GM13977 (cell line): ENCODE measurements at places on chromosomes 5 and 9.
A peak's percentile ranks its signal among the peaks of the same experiment; 100 is the strongest.

DNA sequence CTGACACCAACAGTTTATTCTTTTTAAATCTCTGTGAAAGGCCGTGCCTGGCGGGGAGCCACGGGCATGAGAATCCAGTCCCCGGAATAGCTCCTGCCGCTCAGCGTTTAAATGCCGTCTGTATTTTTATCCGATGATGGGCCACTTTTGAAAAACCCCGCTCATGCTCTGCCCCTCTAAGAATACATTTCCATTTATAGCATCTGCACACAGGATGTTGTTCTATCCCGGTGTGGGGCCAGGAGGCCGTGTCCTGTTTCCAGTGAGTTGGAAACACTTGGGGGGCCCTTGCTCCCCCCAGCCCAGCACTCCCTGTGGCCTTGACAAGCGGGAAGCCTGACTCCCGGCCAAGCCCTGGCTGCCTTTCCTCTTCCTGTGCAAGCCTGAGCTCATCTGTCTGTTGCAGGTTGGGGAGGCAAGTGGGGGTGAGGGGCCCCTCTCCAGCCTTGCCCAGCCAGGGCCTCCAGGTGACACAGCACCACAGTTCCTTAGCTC lies 39.0 kb downstream of the ERGIC1 start:
- no peak for DNase-seq

- no peak for DNase-seq
Measured at GRCh38 chr5:129652349-129653056, 95.4 kb upstream of the MINAR2 start.

GRCh38 chr9:38371495-38371894 lies 21.0 kb upstream of the ALDH1B1 start:
- DNase-seq, result peak; percentile 75

DNA sequence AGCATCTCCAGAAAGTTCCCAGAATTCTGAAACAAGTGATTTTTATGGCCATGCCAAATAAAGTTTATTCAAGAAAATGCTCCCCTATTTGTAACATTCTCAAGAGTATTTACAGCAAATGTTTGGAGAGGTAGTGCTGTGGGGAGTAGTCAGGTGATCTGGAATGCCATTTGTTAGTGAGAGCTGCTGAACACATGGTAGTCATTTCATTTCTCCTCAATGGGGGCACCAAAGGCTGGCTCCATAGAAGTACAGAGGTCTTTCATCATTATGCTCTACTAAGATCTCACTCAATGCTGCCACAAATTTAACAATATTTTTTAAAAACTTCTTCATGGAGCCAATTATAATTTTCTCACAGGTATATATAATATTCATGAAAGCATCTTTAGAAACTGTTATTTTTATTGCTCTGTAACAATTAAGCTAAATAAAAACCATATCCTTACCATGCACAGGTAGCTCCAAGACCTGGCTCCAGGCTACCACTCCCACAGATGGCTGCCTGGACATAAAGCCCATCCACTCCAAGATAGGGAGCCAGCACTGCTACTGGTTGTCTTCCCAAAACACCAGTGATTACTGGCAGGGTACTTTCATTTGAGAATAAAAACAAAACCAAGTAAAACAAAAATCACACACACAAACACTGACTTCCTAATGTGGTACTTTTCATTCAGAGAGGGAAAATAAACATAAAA lies 200.8 kb downstream of the PLK2 start:
- DNase-seq, result no peak

DNA sequence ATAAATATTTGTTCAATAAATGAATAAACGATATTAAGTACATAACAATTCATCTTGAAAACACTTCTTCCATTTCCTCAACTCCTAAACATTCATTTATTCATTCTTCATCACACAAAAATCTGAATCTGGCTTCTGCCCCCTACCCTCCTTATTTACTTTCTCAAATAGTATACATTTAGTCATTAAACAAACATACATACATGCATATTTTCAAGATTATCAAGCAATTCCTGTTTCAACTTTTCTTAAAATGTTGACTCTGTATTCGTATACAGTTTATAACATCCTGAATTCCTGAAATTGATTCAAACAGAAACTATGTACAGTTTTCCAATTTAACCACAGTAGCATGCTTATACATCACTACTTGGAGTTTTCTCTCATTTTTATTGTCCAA lies 129.0 kb downstream of the MUSK start:
- DNase-seq, result no peak

GRCh38 chr9:129726322-129727160 lies 26.3 kb downstream of the PTGES start:
- peak; percentile 86 for DNase-seq

DNA sequence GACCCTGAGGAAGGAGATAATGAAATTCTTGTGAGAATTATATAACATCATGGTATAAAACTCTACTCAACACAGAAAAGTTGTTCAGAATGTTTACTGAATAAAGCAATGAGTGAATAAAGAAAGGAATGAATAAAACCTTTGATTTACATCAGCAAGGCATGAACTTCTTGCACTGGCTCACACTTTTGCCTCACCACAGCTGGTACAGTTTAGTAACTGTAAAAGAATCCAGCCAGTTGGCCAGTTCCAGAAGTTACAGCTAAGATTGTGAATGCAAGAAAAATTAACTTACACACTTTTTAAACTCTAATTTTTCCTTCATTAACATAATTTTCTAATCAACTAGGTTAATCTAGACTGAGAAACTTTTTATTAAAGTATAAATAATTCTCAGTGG lies 490.9 kb downstream of the NFIB start:
- no peak for DNase-seq

- peak; percentile 30 for DNase-seq
Measured at GRCh38 chr9:26656003-26656870, 236.4 kb downstream of the CAAP1 start.

DNA sequence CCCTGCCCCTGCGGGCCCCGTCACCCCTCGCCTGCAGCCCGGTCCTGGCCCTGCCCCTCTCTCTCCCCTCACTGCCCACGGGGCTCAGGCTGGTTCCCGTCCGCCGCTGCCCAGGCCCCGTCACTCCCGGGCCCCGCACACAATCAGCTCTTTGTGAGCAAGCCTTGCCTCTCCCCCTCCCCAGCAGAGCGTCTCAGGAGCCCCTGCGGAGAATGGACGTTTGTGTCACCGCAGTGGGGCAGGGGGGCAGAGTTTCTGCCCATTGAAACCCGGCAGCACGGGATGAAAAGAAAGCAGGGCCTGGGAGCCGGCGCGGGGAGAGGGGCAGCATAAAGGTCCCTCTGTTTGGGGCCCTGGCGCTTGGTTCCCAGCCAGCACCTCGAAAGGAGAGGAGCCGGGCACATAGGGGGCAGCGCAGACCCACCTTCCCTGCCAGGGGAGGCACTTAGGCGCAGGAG lies 13.5 kb upstream of the NUP214 start:
- peak; percentile 10 for DNase-seq

- DNase-seq, result no peak
Measured at GRCh38 chr5:79851391-79851863, 139.6 kb downstream of the MTX3 start.

DNA sequence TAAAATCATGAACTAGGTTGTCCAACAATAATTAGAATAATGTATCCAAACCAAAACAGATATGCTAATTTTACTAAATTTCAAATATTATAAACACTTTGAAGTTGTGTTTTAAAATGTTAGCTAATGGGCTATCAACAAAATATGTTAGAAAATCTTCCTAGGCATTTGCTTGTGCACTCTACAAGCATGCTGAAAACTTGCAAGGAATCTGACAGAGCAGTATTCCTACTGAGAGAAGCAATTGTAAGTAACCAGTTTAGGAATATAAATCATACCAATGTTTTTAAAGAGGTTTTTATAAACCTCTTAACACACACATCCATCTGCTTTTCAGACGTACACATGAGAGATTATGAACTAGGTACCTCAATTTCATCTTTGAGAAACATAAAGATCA lies 228.4 kb upstream of the TBCA start:
- DNase-seq, result no peak

DNA sequence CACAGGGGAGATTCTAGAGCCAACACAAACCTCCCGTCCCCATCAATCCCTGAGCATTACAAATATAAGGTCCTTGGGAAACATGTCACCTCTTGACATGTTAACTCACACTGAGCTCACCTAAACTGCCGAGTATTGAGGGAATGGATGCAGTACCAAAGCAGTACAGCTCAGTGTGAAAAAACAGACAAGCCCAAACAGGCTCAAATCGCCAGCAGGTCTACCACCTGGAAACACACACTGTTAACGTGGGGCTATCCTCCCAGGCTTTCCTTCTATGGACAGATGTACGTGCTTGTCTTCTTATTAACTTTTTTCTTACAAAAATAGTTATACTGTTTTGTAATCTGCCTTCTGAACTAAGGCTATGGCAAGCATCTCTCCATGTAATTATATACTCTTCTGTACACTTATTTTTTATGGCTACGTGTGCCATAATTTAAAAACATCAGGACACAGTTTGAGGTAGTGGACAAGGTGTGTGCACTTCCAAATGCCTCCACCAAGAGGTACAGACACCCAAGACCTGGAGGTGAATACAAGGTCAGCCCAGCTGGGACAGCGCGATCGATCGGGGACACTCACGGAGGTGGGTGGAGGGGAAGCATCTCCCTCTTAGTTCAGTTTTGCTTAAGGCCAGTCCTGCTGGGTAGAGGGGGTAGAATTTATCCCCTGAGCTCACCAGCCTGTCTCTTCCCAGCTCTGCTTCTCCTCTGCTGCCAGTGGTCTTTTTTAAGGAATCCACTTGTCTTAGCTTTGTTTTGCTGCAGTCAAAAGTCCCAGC lies 76.5 kb downstream of the DAP start:
- peak; percentile 55 for DNase-seq

GRCh38 chr9:97502222-97502983 lies 937 bp downstream of the TMOD1 start:
- DNase-seq, result peak; percentile 63

DNA sequence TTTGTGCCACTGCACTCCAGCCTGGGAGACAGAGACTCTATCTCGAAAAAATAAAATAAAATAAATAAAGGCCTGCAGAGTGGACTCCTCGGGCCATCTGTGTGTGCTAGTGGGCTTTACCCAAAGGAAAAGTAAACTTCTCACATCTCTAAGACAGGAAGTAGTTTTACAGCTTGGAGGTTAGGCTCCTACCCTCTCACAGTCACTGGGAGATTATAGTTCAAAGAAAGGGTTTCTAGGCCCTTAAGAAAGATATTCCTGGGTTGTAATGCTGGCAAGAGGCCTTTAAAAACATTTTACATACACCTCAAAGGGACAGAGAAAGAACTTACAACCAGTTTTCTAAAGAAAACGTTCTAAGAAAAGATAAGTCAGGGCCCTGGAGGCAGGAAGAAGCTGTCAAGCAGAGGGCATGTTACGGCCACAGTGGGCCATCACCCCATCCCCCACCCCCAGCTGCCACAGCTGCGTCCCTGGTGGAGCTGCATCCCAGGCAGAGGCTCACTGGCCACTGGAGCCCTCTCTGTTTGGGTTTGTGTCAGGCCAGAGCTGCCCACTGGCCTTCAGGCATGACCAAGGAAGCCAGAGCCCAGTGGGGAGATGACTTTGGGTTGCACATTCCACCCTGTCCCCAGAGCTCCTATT lies 78.1 kb upstream of the CDK20 start:
- no peak for DNase-seq

GRCh38 chr5:17180864-17181723 lies 36.3 kb upstream of the BASP1 start:
- no peak for DNase-seq

- DNase-seq, result no peak
Measured at GRCh38 chr5:179227229-179227579, 118.1 kb downstream of the ADAMTS2 start.

DNA sequence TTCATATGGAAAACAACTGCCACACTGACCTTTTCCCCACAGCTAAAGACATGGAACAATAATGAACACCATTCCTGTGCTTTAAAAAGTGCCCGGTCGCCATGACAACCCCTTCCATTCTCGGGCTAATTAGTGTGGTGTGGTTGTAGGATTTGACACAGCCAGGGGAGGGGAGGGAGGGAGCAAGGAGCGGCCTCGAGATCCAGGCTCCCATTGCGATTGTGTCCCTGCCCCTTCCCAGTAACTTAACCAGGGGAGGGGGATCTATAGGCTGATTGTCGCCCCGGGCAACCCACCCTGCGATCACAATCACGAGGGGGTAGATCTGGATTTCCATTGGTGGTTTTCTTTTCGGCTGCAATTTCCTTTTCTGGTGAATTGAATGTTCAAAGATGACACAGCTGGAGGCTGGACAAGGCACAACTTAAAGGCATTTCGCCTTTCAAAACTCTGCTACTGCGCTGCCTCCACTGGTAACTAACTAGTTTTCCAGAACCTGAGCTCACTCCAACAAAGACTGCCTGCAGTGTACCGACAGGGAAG lies 96.7 kb upstream of the RETREG1 start:
- DNase-seq, result no peak

GRCh38 chr5:157719245-157719644 lies 12.0 kb upstream of the THG1L start:
- no peak for DNase-seq

- DNase-seq, result no peak
Measured at GRCh38 chr5:88092358-88092757, 176.3 kb downstream of the TMEM161B start.

GRCh38 chr9:105694848-105695581 lies 674 bp downstream of the TMEM38B start:
- DNase-seq, result peak; percentile 66

DNA sequence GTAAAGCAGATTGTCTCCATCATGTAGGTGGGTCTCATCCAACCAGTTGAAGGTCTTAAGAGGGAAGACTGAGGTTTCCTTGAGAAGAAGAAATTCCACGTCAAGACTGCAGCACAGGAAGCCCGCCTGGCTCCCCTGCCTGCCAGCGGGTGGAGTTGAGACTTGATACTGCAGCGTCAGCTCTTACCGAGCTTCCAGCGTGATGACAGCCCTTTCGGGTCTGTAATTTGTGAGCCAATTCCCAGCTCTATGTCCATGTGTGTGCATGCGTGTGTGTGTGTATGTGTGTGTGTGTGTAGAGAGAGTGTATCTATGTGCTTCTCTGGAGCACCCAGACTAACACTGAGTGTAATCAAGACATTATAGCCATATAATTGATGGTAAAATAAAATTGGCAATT lies 379.7 kb upstream of the IRX2 start:
- DNase-seq, result no peak

GRCh38 chr5:78648359-78649210 lies at the start of gene LHFPL2:
TSS of gene LHFPL2 (minus strand) at chr5:78648772. CDS start at chr5:78510213, 138,559 bp downstream.
- DNase-seq, result peak; percentile 87

DNA sequence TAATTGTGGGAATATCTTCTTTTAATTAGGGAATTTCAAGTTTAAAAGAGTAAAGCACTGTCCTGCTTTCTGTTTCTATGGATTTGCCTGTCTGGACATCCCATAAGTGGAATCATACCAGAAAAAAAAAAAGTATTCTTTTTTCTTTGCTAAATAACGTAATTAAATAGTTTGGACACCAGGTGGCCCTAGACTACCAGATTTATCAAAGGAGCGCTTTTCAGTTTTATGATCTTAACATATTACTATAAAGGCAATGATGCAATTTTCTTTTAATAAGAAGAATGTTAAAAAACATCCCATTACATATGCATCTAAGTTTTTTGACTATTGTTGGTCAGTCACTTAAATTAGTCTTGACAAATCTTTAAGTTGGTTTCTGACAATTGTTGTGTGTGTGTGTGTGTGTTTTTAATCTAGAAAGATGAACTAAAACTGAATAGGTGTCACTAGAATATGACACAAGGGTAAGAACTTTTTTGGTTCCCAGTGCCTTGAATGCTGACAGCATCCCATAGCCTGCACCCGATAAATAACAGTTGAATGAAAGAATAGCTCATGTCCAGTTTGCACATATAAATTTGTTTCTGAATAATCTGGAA lies 49.5 kb downstream of the C5orf22 start:
- no peak for DNase-seq
